ENCODE measurements at places on chromosomes 7 and 10. TPM values are rescaled to one million over a fixed set of nuclear protein-coding genes. Genes with fewer than 3 reads are reported as not detected.

The PDE1C gene
- 19.2 TPM for total RNA-seq

The PPIA gene
- total RNA-seq, result 518 TPM

The FANK1 gene
- 1.2 TPM for total RNA-seq

The BBS9 gene
- 91.3 TPM for total RNA-seq

The DKK1 gene
- total RNA-seq, result 6.5 TPM

The CCDC146 gene
- 15.9 TPM for total RNA-seq

The HTRA1 gene
- total RNA-seq, result 41.2 TPM

The FAM237B gene
- under 0.01 TPM for total RNA-seq

The MYH16 gene
- total RNA-seq, result not detected

The PNLIPRP1 gene
- not detected for total RNA-seq

The KCP gene
- total RNA-seq, result 0.41 TPM

The SH2B2 gene
- total RNA-seq, result 10.2 TPM

The NIPSNAP2 gene
- total RNA-seq, result 36.3 TPM

The LGI1 gene
- total RNA-seq, result 23.2 TPM

The RFC2 gene
- total RNA-seq, result 22.4 TPM

The HTR7 gene
- 14.3 TPM for total RNA-seq

The CLDN15 gene
- total RNA-seq, result 2.9 TPM

The INA gene
- total RNA-seq, result 138 TPM

The CALHM1 gene
- total RNA-seq, result not detected

The ELOVL3 gene
- not detected for total RNA-seq

The WDR86 gene
- 49.7 TPM for total RNA-seq

The POT1 gene
- total RNA-seq, result 48.5 TPM

The EPHA1 gene
- total RNA-seq, result 0.41 TPM

The GRID2IP gene
- 0.41 TPM for total RNA-seq

The HMX3 gene
- not detected for total RNA-seq

The AGR2 gene
- total RNA-seq, result 1.2 TPM

The CALML5 gene
- not detected for total RNA-seq

The AGAP9 gene
- 1.2 TPM for total RNA-seq
